Stimulated activated CD4-positive, alpha-beta T cell treated with anti-CD3 and anti-CD28 coated beads, Interleukin-1b, Interleukin-23, amount 100 ng/mL, for 4 hours (primary cell): ENCODE measurements at places on chromosomes 1 and 21.

- DNase-seq = no peak
These were observed 17.9 kb downstream of the TNFRSF25 start for GRCh38 chr1:6447818-6448748.

GRCh38 chr1:85148524-85149250, 52.1 kb downstream of the SYDE2 start:
- no peak for DNase-seq

DNA sequence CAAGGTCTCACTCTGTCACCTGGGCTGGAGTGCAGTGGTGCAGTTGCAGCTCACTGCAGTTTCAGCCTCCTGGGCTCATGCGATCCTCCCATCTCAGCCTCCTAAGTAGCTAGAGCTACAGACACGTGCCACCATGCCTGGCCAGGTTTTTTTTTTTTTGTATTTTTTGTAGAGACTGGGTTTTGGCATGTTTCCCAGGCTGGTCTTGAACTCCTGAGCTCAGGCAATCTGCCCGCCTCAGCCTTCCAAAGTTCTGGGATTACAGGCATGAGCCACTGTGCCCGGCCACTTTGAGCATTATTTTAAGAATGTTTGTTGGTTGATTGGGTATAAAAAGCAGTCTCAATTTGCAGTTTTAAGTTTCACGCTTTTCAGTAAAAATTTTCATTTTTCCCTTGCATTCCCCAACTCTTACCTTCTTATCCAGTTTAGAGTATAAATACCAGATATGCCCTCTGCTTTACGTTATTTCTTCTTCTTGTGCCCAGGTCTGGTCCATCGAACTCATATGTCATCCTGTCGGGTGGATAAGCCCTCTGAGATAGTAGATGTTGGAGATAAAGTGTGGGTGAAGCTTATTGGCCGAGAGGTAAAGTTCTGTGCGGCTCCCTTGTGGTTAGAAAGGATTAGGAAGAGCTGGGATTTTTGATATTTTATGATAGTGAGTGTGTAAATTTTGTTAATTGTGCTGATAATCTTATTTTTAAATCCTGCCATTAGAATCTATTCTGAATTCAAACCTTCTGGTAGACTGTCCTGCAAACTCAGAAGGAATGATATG, 36.0 kb downstream of the FABP3 start:
- DNase-seq = no peak

- DNase-seq = no peak
These were observed 32.9 kb downstream of the ARHGEF10L start for GRCh38 chr1:17572264-17572985.

GRCh38 chr1:160284220-160284781, 632 bp downstream of the PEX19 start:
- DNase-seq = no peak
